ENCODE measurements at places on chromosomes 5 and 9.

GRCh38 chr5:65722575-65723403 is 784 bp downstream of the NLN start:
- no peak for ATAC-seq

DNA sequence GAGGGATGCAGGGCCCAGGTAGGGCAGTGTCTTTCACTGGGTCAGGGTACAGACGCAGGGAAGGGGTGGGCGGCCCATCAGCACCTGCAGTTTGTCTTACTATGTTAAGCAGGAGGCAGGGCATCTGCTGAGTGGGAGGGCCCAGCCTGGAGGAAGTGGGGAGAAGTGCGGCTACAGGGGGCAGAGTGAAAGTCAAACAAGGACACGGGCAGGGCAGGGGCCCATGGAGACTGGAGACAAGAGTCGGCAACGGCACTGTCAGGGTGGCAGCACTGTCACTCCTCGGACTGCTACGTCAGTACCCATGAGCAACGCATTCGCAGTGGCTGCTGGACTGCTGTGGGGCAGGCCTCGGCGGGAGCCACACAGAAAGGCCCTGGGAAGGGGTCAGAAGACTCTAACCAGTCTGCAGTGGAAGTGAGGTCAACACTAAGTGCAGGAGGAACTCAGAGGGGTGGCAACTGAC is 19.7 kb downstream of the CAMSAP1 start:
- ATAC-seq, result peak; percentile 77

DNA sequence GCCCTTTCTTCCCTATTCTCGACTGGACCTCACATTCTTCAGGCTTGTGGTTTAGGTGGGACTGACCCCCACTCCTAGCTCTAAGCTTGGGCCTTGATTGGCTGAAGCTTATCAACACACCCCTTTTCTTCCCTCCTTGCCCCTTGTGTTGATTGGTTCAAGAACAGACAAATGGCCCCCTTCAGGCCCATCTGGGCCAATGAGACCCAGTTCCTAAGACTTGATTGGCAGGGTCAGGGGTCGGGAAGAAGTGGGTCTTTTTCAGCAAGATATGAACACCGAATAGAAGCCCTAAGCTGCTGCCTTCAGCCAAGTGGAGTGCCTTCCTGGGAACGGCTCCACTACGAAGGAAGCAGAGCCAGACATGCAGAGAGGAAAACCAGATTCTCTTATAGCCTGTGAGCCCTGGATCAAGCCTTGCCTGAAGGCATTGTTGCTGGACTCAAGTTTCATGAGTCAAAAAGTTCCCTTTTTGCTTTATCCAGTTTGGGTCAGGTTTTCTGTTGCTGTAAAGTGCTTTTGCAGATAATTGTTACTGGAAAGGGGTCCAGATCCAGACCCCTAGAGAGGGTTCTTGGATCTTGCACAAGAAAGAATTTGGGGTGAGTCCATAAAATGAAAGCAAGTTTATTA is 22.4 kb upstream of the NCS1 start:
- no peak for ATAC-seq

DNA sequence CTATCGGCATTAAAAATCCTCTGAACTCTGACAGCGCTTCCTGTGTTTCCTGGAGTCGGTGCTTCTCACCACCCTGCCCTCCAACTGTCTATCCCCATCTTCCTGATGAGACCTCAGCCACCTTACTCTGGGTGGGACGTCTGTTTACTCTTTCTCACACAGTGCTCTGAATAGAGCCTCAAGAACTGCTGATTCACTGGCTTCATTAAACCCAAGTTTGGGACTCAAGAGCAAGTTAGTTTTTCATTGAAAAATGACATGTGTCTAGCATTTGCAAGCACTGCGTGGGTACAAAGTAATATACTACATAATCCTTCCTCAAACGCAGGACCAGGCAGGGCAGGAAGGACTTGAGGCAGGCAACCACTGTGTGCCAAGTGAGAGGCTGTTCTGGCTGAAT is 49.5 kb downstream of the DAP start:
- ATAC-seq, result no peak

DNA sequence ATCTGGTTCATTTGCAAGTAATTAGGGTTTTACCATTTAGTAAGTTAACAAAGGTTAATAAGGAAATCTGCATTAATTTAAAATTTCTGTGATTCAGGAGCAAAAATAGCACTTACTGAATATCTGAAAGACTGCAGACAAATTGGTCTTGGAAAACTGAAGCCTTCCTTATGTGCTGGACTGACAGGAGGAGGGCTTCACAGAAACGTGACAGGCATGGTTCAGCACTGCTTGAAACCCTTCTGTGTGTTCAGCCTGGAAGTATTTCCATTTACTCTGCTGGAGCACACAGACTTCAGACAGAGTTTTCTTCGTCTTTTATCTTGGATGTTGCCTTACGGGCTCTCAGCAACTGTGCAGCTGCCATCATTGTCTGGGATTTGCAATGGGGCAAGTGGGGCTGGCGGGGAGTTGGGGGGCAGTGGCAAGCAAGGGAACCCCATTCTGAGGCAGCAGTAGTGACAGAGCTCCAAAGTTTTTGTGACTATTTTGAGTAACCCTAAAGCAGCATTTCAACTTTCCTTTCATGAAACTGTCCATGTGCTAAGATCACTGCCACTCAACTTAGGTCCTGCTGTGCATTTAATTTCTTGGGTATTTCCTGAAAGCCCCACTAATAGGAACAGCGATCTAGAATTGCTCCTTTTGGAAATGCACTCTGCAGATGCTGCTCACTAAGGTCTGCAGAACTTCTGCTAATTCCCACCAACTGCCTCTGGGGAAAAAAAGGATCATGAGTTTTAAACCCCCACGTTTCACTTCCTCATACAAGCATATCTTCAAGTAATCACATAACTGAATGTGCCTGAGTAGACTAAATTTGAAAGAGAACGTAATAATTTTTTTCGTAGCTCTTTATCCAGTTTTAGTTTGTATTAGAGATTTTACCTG is 56.6 kb downstream of the KCNN2 start:
- ATAC-seq, result no peak

DNA sequence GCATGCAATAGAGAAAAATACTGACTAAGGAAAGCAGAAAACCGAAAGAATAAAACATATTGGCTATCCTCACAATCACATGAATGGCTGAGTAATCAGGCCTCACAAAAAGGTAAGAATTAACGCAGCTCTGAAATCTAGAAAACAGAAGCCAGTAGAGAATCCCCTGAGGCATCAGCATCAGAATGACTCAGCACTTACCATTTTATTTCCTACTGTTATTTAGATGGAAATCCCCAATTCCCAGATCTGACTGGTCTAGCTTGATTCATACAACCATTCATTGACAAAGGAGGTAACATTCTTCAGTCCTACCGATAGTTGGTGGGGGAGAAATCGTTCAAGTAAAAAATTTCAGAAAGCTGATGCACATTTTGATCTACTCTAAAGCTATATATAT is 1408.4 kb upstream of the WWC1 start:
- ATAC-seq, result no peak

GRCh38 chr9:15182101-15182551 is 124.9 kb downstream of the TTC39B start:
- no peak for ATAC-seq

DNA sequence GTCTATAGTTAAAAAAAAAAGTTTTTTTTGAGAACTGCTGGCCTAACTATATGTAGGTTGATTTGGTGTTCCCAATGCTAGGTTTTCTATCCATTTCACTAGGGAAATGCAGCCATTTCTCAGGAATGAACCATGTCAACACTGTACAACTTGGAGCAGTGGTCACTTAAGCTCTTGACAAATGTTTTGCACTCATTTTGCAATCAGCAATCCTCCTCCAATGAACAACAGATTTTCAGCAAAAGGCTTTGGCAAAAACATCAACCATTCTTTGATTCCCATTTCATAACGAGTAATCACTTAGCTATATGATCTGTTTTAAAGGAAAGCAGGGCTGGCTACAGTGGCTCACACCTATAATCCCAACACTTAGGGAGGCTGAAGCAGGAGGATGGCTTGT is 17.9 kb downstream of the STRBP start:
- ATAC-seq, result no peak

- ATAC-seq, result no peak
Observed at GRCh38 chr9:128168731-128169308, 8.8 kb downstream of the BBLN start.

DNA sequence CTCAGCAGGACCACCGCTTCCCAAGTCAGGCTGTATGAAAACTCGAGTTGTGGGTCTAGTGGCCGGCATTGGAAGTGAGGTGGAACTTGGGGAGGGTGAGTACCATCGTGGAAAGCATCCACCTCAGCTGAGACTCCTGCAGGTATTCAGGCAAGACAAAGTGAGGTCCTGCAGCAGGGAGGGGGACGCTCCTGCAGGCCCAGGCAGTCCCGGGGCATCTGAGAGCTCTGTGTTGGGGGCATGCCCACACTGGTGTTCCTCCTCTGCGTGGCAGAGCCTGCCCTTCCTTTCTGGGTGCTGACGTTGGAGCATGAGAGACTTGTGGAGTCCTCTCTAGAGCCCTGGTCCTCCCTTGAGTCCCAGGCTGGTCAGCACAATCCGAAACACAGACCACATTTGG is 187.7 kb downstream of the CACNA1B start:
- ATAC-seq, result no peak

All from activated CD4-positive, CD25-positive, alpha-beta regulatory T cell treated with anti-CD3 and anti-CD28 coated beads, Interleukin-2, amount 50 U/mL, for 24 hours (primary cell).